NCI-H460 (cell line): ENCODE measurements at places on chromosomes 1 and 21.

- no peak for DNase-seq
Observed at GRCh38 chr21:28216976-28217523, 775.6 kb downstream of the LTN1 start.

- no peak for DNase-seq
Observed at GRCh38 chr1:11248169-11248568, 14.2 kb downstream of the MTOR start.

- no peak for DNase-seq
Observed at GRCh38 chr1:94105957-94106529, 14.9 kb downstream of the ABCA4 start.

DNA sequence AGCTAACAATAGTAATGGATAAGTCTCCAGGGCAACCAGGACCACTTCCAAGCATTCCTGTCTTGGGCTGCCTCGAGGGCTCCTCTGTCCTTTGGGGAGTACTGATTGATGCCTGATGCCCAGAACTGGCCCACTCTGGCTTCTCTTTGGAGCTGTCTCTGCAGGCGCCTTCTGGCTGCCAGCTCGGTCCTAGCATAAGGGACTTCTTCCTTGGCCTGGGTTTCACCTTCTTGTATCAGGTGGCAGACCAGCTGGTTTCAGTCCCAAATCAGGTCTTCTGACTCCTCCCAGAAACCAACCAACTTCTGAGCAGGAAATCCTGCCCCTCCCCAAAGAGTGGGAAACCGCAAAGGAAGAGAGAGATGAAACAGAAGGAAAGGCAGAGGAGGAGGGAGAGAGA, 10.6 kb downstream of the G0S2 start:
- DNase-seq: no peak

GRCh38 chr1:115459161-115459560, 121.1 kb upstream of the NGF start:
- DNase-seq: no peak

DNA sequence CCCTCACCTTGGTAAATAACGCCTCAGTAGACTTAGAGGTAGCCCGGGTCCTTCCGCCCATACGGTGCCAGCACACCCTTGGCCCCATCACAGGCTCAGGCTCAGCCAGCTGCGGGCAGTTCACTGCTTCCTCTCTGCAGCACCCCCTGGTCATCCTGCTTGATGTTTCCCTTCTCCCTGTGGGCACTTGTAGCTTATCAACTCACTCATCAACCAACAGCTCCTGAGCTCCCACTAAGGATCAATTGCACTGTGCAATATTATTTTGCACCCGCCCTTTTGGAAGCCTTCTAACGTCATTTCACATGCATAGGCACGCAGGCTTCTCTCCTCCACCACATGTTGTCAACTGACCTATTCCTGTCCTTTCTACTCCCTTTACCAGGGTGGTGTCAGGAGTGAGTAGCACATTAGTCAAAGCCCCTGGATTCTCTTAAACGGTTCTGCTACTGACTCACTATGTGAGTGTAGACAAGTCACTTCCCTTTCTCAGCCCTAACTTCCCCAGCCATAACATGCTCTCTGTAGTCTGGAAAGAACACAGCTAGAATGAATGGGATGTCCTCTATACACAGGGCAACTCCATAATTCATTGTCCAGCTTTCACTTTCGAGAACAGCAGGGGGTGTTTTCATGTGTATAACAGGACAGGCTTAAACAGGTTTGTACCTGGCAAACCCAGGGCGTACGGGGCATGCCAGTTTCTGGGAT, 47.1 kb upstream of the IRF2BP2 start:
- DNase-seq: peak; percentile 98

DNA sequence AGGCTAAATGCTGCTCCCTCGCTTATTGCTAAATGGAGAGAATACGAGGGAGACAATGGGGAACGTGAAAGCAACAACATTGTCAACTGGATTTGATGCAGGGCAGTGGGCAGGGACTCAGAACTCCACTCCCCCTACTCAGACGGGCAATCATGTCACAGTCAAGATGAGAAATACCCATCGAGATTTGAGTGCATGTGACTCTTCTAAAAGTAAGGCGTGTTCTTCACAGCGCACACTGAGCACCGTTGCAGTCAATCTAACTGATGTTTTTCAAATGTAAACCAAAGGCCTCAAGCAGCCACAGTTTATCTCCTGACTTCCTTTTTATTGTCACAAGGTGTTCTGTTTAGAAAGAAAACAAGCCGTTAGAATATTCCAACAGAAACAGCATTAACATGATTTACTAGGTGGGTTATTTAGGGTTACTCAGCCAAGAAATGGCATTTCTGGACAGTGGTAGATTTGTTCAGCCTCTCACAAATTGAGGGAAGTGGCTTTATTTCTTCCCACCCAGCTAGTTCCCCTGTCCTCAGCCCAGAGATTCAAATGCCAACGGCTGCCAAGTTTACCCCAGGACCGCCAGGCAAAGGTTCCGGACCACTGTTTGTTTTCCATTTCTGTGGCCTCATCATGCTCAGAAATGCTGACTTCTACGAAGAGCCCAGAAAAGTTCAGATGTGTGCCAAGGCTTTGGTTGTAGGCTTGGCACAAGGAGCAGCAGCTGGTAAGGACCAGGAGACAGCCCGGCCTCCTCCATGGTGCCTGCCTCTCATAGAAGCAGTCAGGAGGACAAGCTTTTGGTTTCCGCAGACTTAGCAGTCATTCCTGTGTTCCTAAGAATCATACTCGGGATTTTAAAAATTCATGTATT, 171.4 kb downstream of the KIF26B start:
- no peak for DNase-seq

- DNase-seq: no peak
Observed at GRCh38 chr1:77661696-77662095, 20.8 kb downstream of the ZZZ3 start.

DNA sequence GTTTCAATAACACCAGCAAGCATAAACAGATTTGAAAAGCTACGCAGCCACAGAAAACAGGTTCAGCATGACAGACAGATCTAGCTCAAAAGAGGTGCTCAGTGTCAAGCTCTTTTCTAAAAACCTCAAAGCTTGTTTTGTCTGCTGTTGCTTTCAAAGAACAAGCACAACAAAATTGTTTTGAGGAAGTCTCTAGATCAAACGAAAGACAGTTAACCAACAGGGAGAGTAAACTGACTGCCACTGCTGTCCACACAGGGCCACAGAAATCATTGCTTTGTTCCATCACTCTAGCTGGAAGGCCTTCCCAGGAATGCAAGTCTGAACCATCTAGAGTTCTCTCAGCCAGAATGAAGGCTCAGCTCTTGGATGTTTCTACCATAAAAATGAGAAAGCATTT, 12.8 kb downstream of the APP start:
- DNase-seq: no peak

DNA sequence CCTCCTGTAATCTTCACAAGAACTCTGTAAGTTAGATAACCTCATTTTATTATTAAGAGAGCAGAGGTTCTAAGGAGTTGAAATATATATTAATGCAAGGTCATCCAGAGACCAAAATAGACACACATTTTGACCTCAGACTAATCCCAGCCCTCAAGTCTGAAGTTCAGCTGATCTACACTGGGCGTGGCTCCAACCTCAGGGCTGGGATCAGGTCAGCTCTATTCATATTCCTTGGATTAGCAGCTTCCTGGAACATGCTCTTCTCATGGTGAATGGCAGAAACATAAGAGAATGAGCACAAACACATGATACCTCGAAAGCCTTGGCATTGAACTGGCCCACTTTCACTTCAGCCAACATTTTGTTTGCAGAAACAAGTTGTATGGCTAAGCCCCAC, 200.8 kb upstream of the ST6GALNAC5 start:
- DNase-seq: no peak

DNA sequence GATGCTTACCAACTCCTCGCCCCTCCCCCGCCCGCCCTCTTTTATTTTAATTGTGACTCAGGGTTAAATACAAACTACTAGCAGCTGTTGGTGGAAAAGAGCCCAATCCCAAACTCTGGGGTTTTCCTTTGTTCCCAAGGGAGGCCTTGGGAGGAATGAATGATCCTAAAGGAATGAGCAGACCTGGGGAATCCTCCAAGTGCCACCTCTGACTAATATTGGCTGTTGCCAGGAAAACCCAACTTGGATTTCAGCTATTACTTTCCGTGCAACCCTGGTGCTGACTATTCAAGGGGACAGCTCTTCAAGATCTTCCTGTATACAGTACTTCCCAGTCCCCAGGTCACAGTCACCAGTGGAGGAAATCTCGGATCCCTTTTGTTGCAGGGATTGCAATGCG, 1.3 kb upstream of the S100A10 start:
- DNase-seq: peak; percentile 94

DNA sequence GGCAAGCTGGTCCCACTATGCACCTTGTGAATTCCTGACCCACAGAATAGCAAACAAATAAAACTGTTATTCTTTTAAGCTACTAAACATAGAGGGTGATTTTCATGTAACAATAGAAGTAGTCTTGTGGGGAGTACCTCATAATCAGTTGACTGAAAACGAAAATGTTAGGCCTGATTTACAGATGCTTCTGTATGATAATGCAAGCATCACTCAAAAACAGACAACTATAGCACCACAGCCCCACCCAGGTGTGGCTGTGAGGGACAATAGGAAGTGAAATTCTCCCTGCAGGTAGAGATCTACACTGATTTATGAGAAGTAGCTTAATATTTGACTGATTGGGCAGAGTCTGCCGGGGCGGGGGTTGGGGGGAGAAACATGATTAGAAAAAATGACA, 26.5 kb upstream of the KRTAP19-8 start:
- DNase-seq: no peak

- no peak for DNase-seq
Observed at GRCh38 chr21:20802631-20803260, 195.5 kb upstream of the NCAM2 start.

- DNase-seq: no peak
Observed at GRCh38 chr1:85374160-85374559, 90.8 kb downstream of the DDAH1 start.

- DNase-seq: no peak
Observed at GRCh38 chr1:173856014-173856413, 11.8 kb downstream of the GAS5 start.

DNA sequence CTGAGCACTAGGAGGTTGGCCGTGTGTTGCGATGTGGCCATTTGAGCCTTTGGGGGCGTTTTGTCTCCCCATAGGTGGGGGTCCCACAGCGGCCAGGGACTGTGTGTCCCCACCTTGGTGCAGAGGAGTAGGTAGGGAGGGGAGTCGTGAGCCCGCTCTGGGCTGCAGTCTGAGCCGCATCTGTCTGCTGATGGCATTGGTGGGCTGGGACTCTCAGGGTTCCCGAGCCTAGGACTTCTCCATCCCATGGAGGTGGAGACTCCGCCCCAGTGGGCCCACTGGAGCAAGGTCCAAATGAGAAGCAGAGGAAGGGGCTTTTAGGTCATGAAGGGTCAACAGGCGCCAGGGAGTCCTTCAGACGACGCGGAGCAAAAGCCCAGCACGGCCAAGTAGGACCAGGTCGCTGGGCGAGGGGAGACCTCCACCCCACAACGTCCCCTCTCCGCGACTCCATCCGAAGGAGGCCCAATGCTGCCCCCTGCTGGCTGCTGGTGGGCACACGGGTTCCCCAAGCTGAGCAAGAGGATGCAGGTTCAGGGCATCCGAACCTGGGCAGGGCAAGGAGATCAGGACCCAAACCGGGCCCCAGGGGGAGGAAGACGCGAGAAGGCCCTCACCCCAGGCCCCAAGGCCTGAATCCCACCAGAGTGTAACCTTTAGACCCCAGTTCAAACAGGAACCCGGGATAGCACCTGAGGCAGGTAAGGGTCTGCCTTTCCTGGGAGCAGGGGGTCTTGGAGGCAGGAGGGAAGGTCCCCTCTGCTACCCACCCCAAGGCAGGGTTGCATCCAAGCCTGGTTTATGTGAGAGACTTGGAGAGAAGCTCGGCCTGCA, 14.9 kb downstream of the TTC34 start:
- DNase-seq: peak; percentile 21

GRCh38 chr1:44030605-44031251, 534 bp downstream of the SLC6A9 start:
- DNase-seq: no peak

- DNase-seq: no peak
Observed at GRCh38 chr1:52707927-52708655, 9.9 kb upstream of the COA7 start.

GRCh38 chr1:214902636-214903320, 179.8 kb upstream of the KCNK2 start:
- no peak for DNase-seq

DNA sequence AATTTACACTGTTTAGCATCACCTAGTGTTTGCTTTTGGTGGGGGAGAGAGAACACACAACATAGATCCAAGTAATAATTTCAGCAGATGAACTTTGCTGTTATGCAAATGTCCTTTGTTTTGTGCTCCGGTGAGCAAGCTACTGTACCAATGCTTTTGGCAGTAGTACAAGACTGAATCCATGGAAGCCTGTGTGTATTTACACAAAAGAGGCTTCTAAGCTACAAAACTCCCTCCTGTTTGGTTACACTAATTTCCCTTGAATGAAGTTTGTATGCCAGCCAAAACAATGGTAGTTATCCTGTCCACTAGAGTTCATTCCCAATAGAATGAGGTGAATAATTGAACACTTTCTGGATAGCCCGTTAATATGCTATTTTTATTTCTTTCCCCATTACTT, 320.5 kb downstream of the KCTD3 start:
- DNase-seq: no peak

DNA sequence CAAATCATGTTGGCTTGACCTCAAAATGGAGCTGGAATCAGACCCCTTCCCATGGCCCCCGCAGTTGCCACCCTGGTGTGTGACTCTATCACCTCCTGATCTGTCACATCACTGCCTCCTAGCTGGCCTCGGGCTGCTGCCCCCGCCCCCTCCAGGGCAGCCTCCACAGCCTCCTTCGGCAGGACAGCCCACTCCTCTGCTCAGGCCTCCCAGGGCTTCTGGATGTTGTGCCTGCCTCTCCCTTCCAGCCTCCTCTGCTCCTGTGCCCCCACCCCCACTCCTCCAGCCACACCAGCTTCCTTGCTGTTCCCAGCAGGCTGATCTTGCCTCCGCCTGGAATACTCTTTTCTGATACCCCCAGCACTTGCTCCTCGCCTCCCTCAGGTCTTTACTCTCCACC, 134.4 kb upstream of the EDN2 start:
- no peak for DNase-seq

DNA sequence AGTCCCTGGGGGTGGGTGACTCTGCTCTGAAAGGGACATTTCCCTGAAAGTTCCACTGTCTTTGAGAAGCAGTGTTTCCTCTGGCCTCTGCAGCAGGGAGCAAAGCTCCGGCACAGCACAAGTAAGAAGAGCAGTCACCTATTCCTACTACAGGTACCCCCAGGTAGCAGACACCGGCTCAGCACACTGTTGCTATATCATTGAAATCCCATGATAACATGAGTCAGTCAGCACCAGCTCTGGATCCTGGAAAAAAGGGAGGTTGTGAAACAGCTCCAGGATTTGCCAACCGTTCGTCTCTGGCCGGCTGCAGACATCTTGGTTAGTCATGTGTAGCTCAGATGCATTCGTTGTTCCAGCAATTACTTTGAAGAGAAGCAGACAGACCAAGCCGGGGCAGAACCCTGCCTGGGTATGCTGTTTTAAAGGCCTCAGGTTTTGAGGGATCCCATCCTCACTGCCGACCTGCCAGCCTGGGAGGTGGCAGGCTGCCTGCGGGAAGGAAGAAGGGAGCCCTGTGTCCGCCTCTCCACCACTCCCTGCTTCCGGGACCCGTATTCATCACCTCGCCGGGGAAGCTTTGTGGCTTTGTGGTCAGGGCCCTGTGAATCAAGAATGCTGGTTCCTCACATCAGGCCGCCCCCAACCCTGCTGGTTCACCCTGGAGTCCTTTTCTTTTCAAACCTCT, 139.2 kb downstream of the CLIC6 start:
- DNase-seq: peak; percentile 53

GRCh38 chr1:78058670-78059069, 12.9 kb downstream of the GIPC2 start:
- no peak for DNase-seq
